Frontal cortex (tissue), 4 donors: ENCODE measurements at places on chromosomes 2 and 18. TPM values are rescaled to one million over a fixed set of nuclear protein-coding genes. Genes with fewer than 3 reads are reported as not detected.

DNA sequence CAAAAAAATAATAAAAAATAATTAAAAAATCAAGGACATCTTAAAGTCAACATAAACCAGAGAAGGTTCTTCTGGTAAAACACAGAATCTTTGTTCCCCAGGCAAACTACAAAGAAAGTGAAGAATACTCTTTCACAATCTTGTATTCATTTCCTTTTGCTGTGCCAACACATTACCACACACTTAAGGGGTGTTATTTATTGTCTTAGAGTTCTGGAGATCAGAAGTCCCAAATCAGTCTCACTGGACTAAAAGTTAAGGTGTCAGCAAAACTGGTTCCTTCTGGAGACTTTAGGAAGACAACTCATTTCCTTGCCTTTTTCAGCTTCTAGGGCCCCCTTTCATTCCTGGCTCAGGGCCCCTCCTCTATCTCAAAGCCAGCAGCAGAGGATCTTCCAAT lies 12.2 kb upstream of the CAB39 start:
- no peak for DNase-seq

DNA sequence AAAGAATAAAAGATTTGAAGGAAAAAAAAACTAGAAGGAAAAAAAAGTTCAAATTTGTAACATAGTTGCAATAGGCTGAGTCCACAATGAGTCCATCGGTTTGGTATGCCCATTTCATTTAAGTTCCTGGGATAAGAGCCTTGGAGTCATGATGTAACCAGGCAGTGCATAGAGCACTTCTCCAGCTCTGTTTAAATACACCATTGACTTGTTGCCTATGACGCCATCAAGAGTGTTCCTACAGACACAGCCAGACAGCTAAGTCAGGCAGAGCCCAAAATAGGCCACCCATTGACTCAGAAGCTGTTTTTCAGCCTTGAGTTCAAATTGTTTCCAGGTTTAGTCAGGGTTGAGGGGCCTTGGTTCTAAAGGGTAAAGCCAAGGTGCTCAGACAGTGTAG lies 44.9 kb downstream of the SOCS6 start:
- no peak for DNase-seq

DNA sequence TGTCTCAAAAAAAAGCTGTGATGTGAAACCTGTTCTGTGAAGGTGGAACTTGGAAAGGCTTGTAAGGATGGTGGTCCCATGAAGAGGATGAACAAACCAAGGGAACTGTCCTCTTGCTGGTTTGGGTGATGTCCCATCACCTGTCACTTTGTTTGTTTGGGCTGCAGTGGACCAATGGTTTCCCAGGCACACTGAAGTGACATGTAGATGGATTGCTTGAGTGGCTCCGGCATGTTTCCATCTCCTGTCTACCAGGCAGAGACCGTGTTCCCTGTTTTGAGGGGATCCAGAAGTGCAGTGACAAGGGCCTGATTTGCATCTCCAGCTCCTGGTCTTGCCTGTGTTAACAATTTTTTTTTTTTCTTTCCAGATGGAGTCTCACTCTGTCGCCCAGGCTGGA lies 8.9 kb downstream of the NEDD4L start:
- DNase-seq: no peak

- DNase-seq: no peak
Measured at GRCh38 chr2:186617771-186618170, 27.9 kb downstream of the ITGAV start.

- no peak for DNase-seq
Measured at GRCh38 chr18:2627821-2628276, 27.7 kb upstream of the SMCHD1 start.

DNA sequence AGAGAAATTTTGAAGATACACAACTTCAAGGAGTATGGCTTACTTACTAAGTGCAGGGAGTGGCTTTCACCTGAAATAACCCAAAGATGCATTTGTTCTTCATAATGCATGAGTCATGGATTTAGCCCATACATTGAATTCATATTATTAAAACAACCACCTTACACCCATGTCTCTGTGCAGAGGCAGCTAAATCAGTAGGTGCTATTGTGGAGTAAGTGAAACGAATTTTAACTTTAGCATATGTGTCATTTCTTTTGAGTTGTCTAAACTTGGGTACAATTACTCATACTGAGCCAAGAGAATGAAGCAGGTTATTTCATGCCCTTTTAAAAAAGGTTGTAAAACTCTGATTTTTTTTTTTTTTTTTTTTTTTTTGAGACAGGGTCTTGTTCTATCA lies 11.0 kb upstream of the ANKRD29 start:
- no peak for DNase-seq

Gene SAG
- 0.82 TPM for total RNA-seq
